ENCODE measurements at places on chromosomes 1 and 21.

DNA sequence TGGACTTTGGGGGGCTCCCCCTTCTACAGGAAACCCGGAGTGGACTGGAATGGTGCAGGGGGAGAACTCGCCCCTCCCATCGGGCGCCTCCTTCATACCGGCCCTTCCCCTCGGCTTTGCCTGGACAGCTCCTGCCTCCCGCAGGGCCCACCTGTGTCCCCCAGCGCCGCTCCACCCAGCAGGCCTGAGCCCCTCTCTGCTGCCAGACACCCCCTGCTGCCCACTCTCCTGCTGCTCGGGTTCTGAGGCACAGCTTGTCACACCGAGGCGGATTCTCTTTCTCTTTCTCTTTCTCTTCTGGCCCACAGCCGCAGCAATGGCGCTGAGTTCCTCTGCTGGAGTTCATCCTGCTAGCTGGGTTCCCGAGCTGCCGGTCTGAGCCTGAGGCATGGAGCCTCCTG lies at the start of gene TNFRSF14:
Gene TNFRSF14 (plus strand): TSS at position 95 of the 401 bp plus-strand sequence. CDS start 294 bp downstream, at position 389.
- DNase-seq: peak; percentile 75

DNA sequence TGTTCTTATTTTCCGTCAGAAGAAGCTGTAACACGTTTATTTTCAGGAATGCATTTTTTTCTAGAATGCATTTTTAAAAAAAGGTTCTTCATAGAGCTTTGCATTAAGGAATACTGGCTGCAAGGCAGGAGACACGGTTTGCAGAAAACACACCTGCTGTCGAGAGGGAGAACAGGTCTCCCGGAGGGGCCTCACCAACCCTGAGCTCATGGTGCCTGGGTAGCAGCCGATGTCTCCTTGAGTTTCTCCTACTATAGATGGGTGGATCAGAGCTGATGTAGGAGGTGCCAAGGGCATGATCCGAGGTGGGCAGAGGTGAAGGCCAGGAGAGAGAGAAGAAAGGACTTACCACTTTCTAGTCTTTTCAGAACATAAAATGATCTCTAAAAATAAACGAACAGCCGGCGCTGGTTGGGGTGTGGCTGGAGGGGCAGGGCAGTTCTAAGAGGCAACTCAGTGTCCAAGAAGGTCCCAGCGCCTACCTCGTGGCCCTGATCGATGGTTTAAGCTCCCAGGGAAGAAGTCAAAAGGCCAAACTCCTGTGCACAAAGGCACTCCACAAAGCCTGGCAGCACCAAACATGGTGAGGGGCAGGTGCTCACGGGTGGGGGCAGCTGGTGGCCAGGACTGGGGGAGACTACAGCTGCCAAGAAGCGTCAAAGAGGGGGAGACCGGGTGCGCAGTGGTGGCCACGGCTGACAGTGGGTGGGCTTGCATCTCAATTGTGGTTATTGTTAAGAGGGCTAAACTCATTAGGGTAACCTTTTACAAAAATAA lies 12.2 kb downstream of the MORN1 start:
- DNase-seq: no peak

DNA sequence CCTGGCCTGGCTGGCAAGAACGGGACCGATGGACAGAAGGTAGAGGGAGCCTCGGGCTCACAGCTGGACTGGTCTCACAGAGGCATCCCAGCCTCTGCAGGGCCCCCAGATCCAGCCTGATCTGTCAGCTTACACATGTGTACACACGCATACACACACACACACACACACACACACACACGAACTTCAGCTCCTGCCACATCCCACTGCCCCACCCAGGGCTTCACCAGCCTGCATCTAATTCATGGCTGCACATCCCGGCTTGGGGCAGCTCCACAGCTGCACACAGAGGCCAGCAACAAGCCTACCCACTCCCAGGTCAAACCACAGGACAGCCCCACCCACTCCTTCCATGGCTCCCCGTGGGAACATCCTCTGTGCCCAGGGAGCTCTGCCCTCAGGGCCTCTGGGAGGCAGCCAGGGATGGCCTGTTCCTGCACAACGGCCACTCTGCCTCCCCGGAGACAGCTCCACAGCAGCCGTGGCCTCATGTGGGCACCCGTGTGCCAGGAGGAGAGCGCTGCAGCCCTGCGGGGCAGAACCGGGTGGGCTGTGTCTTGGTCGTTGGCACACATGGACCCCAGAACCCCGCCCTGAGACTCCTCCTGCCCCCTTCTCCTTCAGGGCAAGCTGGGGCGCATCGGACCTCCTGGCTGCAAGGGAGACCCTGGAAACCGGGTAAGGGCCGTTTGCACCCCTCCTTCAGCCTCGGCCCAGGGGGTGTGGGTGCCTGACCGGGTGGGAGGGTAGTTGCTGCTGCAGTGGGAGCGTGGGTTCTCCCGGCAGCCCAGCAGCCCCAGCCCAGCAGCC lies 19.1 kb downstream of the COL6A2 start:
- peak; percentile 48 for DNase-seq

- no peak for DNase-seq
These were observed 6.5 kb downstream of the KCNN3 start for GRCh38 chr1:154863315-154864174.
